ENCODE measurements at places on chromosomes 3 and 15. TPM values are rescaled to one million over a fixed set of nuclear protein-coding genes. Genes with fewer than 3 reads are reported as not detected.
A peak's percentile ranks its signal among the peaks of the same experiment; 100 is the strongest.

DNA sequence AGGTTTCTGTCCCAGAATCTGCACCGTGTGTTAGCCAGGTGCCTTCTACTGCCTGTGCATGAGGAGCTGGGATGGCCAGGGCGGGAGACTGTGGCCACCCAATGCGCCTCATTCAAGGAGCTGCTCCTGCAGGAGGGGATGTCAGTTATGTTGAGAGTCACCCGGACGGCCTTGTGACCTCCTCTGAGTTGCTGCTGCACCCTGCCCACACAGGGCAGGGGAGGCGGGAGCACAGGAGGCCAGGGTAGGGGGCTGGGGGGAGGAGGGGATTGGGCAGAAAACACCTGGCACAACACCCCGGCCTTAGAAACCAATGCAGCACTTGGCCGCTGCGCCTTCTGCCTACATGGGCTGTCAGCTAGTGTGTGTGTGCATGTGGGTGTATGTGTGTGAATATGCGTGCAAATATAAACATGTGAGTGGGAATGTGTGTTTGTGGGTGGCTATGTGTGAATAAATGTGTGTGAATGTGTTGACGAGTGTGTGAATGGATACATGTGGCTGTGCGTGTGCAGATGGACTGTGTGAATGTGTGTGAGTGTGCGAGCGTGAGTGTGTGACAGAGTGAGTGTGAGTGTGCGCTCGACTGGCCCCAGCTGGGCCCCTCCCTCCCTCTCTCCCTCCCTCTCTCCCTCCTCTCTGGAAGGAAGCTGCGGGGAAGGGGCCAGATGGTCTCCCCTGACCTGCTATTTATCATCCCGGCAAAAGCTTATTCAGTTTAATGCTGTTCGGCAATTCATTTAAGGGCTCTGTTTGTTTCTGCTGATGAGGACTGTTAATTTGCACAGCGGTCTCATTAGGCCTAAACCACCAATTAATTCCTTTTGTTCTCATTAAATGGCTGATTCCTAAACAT is 106.9 kb downstream of the TLE3 start:
- DNase-seq: no peak

Gene RGMA
- total RNA-seq: 0.18 TPM

DNA sequence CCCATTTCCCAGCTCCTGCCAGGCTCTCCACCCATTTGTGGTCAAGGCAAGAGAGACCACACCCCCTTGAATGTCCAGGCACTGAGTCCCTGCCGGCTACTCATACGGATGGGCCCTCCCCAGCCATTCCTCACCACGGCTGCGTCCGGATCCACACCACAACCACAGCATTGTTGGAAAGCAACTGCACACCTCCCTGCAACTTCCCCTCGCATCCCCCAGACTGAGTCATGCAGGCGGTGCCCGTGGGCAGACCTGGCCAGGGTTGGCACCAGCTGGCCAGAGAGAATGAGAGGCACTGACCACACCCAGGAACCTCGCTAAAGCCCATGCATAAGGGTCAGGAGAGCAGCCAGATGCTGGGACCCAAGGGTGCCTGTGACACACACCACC is 30.5 kb downstream of the LOXL1 start:
- DNase-seq: peak; percentile 92

DNA sequence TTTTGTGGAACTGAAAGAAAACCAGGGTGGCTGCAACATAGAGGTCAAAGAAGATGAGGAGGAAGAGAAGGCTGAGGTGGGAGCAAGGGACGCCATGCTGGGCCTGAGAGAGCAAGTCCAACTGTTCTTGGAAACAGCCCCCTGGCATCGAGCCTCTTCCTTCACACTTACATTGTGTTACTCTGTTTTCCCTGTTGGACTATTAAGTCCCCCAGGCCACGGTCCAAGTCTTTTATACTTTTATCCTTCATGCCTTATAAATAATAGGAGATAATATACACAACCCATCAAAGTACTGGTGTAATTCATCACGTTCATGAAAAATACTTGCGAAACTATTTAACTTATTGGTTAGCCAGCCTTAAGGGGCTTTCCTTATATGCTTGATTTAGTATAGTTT is 79.3 kb downstream of the ATG7 start:
- DNase-seq: no peak

DNA sequence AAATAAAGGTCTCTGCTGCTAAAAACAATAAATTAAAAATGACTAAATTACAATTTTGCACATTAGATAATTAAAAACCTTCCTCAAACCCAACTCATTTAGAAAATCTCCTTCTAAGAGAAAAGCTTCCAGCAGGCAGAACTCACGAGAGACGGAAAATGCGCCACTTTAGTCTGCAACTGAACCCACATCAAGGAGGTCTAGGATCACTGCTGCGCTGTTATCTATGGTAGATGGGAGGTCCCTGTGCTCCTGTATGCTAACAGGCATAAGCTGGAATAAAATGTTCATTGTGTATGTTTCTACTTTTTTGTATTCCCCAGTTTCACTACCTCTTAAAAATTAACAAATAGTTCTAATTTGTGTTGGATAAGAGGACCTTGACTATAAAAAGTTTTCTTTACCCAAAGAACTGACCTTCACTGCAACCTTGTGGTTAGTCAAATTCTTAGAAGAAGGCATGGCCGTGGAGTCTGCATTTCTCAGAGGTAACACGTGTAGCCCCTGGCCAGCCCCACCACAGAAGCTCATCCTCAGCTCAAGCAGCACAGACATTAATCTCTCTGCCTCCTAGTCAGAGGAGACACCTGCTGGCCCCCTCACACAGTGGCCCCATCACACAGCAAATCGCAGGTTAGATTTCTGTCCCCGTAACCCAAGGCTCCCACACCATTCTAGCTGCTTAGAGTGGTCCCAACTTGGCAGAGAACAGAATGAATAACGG is 22.3 kb downstream of the STIMATE start:
- no peak for DNase-seq
